ENCODE measurements at places on chromosomes 7 and 10. TPM values are rescaled to one million over a fixed set of nuclear protein-coding genes. Genes with fewer than 3 reads are reported as not detected.

ADIRF gene
- not detected for total RNA-seq

SPDYE5 gene
- total RNA-seq: 0.20 TPM

ZNF485 gene
- total RNA-seq: 0.75 TPM

VIM gene
- 1,576 TPM for total RNA-seq

WEE2 gene
- total RNA-seq: 0.14 TPM

GRID2IP gene
- total RNA-seq: 0.36 TPM

ZP3 gene
- 3.2 TPM for total RNA-seq

- no peaks in the 10 kb centered on the region for H3K36me3 ChIP-seq
- H3K4me3 ChIP-seq: no peak overlapping the region
- no peak for DNase-seq
- H3K27me3 ChIP-seq: no peaks in the 10 kb centered on the region
- H3K4me1 ChIP-seq: no peaks in the 10 kb centered on the region
- no peak overlapping the region for H3K27ac ChIP-seq
Measured at GRCh38 chr10:82206831-82207230, 331.8 kb downstream of the NRG3 start.

- H3K4me1 ChIP-seq: peaks cover 4% of the 10 kb centered on the region
- DNase-seq: no peak
- no peaks in the 10 kb centered on the region for H3K36me3 ChIP-seq
- H3K27ac ChIP-seq: no peak overlapping the region
- H3K27me3 ChIP-seq: no peaks in the 10 kb centered on the region
- no peak overlapping the region for H3K4me3 ChIP-seq
Measured at GRCh38 chr10:121531076-121531829, 67.0 kb downstream of the FGFR2 start.

GRCh38 chr7:44067064-44067951, 1.9 kb upstream of the PGAM2 start:
- H3K36me3 ChIP-seq: peaks cover 3% of the 10 kb centered on the region
- H3K4me1 ChIP-seq: peaks cover 30% of the 10 kb centered on the region
- no peaks in the 10 kb centered on the region for H3K27me3 ChIP-seq
- no peak for DNase-seq

- no peaks in the 10 kb centered on the region for H3K27me3 ChIP-seq
- H3K27ac ChIP-seq: no peak overlapping the region
- no peak for DNase-seq
Measured at GRCh38 chr7:153389261-153389660, 629.7 kb downstream of the ACTR3B start.

DNA sequence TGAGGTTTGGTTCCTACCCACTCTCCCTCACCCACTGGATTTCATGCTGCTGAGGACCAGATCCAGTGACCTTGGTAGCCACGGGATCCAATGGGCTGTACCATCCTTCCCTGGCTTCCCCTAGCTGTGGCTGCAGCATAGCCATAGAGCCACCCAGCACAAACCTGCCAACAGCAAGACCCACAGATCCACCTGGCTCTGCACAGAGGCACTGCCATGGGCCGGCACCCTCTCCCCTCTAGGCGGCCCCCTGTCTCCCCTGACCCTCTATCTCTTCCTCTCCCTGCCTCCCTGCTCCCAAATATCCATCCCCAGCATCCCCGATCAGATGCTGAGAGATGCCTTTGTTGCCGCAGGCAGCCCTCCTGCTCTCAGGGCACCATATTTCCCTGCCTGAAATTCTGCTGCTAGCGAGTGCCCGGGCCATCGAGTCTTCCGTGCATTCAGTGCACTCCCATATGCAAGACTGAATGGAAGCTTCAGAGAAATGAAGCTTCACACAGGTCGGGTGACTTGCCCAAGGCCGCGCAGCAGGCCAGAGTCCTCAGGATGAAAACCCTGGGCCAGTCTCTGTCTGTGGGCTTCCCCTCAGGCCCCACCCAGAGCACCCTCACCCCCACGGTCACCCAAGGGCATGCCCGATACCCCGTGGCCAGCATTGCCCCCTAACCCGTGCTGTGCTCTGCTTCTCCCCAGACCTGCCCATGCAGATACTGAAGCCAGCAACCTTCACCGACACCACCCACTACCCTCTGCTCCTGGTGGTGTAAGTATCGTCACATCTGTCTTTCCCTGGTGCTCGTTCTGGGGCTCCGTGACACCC, 130.8 kb downstream of the PAXIP1 start:
- no peak overlapping the region for H3K4me3 ChIP-seq
- no peak for DNase-seq
- H3K27ac ChIP-seq: no peak overlapping the region
- no peaks in the 10 kb centered on the region for H3K36me3 ChIP-seq
- no peaks in the 10 kb centered on the region for H3K4me1 ChIP-seq
- peaks cover 17% of the 10 kb centered on the region for H3K27me3 ChIP-seq

GRCh38 chr10:132685921-132686680, 99.8 kb downstream of the NKX6-2 start:
- peaks cover 7% of the 10 kb centered on the region for H3K36me3 ChIP-seq
- H3K4me1 ChIP-seq: peaks cover 20% of the 10 kb centered on the region
- no peaks in the 10 kb centered on the region for H3K27me3 ChIP-seq
- no peak overlapping the region for H3K27ac ChIP-seq
- no peak overlapping the region for H3K4me3 ChIP-seq
- DNase-seq: no peak

DNA sequence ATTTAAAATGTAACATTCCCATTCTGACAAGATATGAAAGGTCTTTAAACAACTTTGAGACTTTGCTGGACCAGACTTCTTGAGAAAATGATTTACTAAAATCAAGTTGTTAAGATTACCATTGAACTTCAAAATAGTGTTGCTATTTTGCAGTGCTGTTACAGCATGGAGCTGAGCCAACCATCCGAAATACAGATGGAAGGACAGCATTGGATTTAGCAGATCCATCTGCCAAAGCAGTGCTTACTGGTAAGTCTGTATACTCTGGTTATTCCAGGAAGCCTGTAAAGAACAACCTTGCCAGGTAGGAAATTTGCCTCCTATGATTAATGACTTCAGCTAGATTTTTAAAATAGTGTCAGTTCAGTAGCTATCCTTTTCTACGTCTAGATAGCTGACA, 18.8 kb downstream of the TNKS2 start:
- peaks cover 96% of the 10 kb centered on the region for H3K36me3 ChIP-seq
- DNase-seq: no peak
- no peaks in the 10 kb centered on the region for H3K27me3 ChIP-seq
- H3K27ac ChIP-seq: no peak overlapping the region
- H3K4me3 ChIP-seq: no peak overlapping the region

GRCh38 chr10:62813981-62814380, 2.2 kb downstream of the EGR2 start:
- no peak overlapping the region for H3K27ac ChIP-seq
- DNase-seq: no peak
- peaks cover 20% of the 10 kb centered on the region for H3K27me3 ChIP-seq
- H3K4me3 ChIP-seq: no peak overlapping the region
- H3K4me1 ChIP-seq: peaks cover 51% of the 10 kb centered on the region

DNA sequence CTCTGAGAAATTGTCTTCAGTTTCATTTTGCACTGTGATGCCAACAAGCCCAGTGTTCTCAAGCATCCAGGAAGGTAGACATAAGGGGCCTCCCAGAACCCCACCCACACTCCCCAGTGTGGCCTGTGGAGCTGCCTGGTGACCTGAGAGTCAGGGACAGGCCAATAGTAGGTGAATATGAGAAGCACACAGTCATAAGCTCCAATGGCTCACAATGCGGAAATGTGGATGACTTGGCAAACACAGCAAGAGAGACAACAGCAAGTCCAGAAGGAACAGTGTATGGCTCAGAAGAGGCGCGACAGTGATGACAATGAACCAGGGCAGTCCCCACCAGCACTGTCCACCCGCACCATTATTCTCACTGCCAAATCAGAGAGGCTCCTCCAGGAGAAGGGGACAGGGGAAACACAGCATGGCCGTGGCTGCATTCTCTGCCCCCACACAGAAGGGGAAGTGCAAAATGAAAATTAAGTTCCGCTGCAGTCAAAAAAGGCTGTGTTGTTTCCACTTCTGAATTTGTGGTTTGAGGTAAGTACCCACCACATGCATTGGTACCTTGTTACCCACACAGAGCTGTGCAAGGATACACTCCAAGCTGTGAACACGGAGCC, 419.8 kb downstream of the GRID1 start:
- no peak for DNase-seq
- no peak overlapping the region for H3K4me3 ChIP-seq
- H3K4me1 ChIP-seq: no peaks in the 10 kb centered on the region
- peaks cover 16% of the 10 kb centered on the region for H3K27me3 ChIP-seq

- H3K27ac ChIP-seq: no peak overlapping the region
- DNase-seq: no peak
- no peaks in the 10 kb centered on the region for H3K36me3 ChIP-seq
- no peaks in the 10 kb centered on the region for H3K27me3 ChIP-seq
- H3K4me1 ChIP-seq: no peaks in the 10 kb centered on the region
Measured at GRCh38 chr10:113390896-113391295, 162.0 kb upstream of the HABP2 start.

GRCh38 chr7:24965831-24966708, 13.9 kb downstream of the OSBPL3 start:
- peak; percentile 72 for DNase-seq
- no peak overlapping the region for H3K4me3 ChIP-seq
- H3K36me3 ChIP-seq: no peaks in the 10 kb centered on the region
- H3K27ac ChIP-seq: peak overlapping the region; percentile 29

GRCh38 chr10:47360419-47361040, 12.4 kb downstream of the RBP3 start:
- no peak overlapping the region for H3K27ac ChIP-seq
- H3K27me3 ChIP-seq: no peaks in the 10 kb centered on the region
- H3K36me3 ChIP-seq: no peaks in the 10 kb centered on the region
- H3K4me1 ChIP-seq: no peaks in the 10 kb centered on the region

DNA sequence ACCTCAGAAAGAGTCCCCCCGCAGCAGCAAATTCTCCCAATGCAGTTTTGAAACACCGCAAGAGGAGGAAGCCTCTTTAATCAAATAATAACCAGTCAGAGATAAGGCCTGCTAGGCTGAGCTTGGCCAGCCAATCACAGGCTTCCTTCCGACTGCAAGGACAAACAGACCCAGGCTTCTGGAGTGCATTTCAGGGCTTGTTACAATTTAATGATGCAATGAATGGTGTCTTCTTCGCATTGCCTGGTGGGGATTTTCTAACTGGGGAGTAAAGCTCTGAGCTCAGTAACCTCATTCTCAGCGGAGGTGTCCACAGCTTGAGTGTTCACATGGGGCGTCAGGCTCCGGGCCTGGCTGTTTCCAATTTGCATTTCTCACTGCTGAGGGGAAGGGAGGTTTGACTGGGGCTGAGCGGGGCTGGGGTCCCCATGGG, 31.8 kb upstream of the GPAM start:
- no peak for DNase-seq
- no peak overlapping the region for H3K27ac ChIP-seq
- no peaks in the 10 kb centered on the region for H3K36me3 ChIP-seq
- no peaks in the 10 kb centered on the region for H3K27me3 ChIP-seq
- H3K4me1 ChIP-seq: no peaks in the 10 kb centered on the region

GRCh38 chr10:109886781-109887140, 36.5 kb downstream of the XPNPEP1 start:
- no peak overlapping the region for H3K27ac ChIP-seq
- H3K36me3 ChIP-seq: peaks cover 68% of the 10 kb centered on the region

GRCh38 chr7:4937411-4937810, 21.6 kb downstream of the MMD2 start:
- no peak for DNase-seq
- H3K27me3 ChIP-seq: no peaks in the 10 kb centered on the region
- no peak overlapping the region for H3K27ac ChIP-seq
- no peak overlapping the region for H3K4me3 ChIP-seq
- H3K4me1 ChIP-seq: no peaks in the 10 kb centered on the region

GRCh38 chr10:64379898-64380297, 858.7 kb downstream of the REEP3 start:
- H3K27me3 ChIP-seq: no peaks in the 10 kb centered on the region
- no peak for DNase-seq
- H3K36me3 ChIP-seq: no peaks in the 10 kb centered on the region

GRCh38 chr7:135414850-135415439, 95.0 kb downstream of the CNOT4 start:
- H3K4me3 ChIP-seq: no peak overlapping the region
- DNase-seq: no peak
- H3K27ac ChIP-seq: no peak overlapping the region
- peaks cover 28% of the 10 kb centered on the region for H3K36me3 ChIP-seq
- H3K27me3 ChIP-seq: no peaks in the 10 kb centered on the region

DNA sequence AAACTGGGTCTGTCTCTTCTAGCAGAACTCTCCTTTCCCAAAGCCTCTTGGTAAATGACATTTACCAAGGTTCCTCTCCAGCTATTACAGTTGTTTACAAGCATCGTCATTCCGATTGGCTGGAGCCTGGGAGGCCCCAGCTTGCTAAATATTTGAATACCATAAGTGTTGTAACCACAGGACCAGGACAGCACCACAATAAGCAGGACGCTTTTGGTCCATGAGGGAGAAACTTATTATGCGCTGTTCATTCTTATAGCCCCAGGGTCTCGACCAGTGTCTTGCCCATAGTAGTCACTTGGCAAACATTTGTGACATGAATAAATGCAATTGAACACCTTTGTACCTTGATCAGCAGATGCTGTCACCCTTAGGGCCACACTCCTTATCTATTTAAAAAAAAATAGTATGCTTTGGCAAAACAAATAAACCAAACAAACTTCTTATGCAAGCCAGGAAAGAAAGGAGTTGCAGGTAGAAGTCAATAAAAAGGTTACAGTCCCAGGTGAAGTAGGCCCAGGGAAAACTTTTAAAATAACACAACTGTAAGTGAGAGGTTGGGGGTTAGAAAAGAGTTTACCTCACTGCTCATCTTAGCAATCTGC, 32.8 kb downstream of the NRAP start:
- H3K27me3 ChIP-seq: no peaks in the 10 kb centered on the region
- no peaks in the 10 kb centered on the region for H3K36me3 ChIP-seq
- no peak overlapping the region for H3K27ac ChIP-seq
- no peak overlapping the region for H3K4me3 ChIP-seq
- H3K4me1 ChIP-seq: no peaks in the 10 kb centered on the region
- no peak for DNase-seq

- H3K27ac ChIP-seq: no peak overlapping the region
- no peak overlapping the region for H3K4me3 ChIP-seq
- H3K27me3 ChIP-seq: no peaks in the 10 kb centered on the region
- H3K4me1 ChIP-seq: no peaks in the 10 kb centered on the region
- no peak for DNase-seq
Measured at GRCh38 chr7:25632616-25633015, 404.3 kb upstream of the NPVF start.

- H3K27me3 ChIP-seq: peaks cover 48% of the 10 kb centered on the region
- H3K27ac ChIP-seq: no peak overlapping the region
- H3K4me3 ChIP-seq: no peak overlapping the region
- no peak for DNase-seq
Measured at GRCh38 chr10:42755556-42756093, 27.0 kb upstream of the BMS1 start.

- H3K27me3 ChIP-seq: peaks cover 13% of the 10 kb centered on the region
- no peaks in the 10 kb centered on the region for H3K36me3 ChIP-seq
- H3K4me3 ChIP-seq: no peak overlapping the region
- no peak for DNase-seq
- H3K27ac ChIP-seq: no peak overlapping the region
Measured at GRCh38 chr7:118289476-118289875, 65.0 kb downstream of the ANKRD7 start.
